ENCODE measurements at places on chromosomes 1 and 21. TPM values are rescaled to one million over a fixed set of nuclear protein-coding genes. Genes with fewer than 3 reads are reported as not detected.

GRCh38 chr1:110476028-110476765 lies 25.2 kb downstream of the PROK1 start:
- ATAC-seq = no peak

DNA sequence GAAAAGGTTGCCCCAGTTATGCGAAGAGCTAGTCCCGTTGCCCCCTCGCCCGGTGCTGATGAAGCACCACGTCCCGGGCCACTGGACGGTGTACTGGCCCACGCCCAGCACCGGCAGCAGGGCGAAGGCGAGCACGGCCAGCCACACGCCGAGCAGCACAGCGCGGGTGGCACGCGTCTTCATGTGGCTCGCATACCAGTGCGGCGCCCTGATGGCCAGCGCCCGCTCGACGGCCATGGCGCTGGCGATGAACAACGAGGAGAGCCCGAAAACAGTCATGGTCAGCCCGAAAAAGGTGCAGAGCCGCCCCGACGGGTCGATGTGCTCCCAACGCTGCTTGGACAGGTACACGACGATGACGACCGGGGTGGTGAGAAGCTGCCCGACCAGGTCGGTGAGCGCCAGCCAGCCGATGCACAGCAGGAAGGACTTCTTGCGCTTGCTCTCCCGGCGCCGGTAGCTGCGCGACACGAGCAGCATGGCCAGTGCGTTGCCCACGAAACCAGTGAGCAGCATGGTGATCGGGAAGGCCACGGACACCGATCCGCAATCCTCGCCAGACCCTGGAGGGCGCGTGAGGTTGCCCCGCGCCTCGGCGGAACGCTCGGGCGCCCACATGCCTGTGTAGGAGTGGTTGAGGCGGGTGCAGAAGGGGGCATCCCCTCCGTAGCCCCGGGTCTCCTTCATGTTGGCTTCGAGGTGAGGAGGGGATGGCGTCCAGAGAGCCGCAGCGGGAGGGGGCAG lies 553 bp downstream of the PTGER3 start:
- peak; percentile 40 for ATAC-seq

DNA sequence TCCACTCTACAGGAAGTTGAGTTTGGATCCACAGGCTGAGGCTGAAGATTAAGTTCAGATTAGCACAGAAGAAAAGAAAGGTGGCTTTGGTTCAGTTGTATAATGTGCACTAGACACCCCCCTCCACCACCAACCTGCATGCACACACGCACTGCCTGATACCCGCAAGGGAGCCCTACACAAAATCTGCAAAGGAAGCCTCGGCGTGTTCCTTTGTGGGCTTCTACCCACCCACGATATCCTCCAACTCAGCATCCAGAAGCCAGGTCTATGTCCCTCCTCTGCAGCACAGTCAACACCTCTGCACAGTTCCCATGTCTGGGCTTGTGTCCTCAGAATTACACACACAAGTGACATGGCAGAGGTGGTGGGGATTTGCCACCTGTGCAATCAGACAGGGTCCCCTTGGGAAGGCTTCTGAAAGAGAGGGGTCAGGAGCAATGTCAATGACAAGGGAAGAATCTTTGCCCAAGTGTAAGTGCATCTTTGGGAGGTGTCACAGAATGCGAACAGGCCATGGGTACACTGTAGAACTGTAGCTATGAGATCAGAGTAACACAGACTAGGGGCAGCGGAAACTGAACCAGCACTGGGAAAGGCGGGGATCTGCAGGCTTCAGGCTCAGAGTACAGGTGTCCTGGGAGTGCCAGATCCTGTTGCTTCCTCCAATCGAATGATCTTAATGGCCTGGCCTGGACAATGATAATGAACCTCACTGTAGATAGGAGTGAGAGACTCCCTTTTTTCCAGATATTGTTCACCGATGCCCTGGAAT lies 148.6 kb upstream of the ETV3 start:
- ATAC-seq = no peak

The RPE65 gene
- not detected for total RNA-seq

The POU3F1 gene
- total RNA-seq = 6.0 TPM

The LIN28A gene
- total RNA-seq = not detected

The S100A7 gene
- total RNA-seq = 5,647 TPM

Data from esophagus mucosa (tissue), 1 donor.